ENCODE measurements at places on chromosomes 5 and 9.

- no peak for DNase-seq
These were observed 246.3 kb upstream of the EFNA5 start for GRCh38 chr5:107916731-107917725.

DNA sequence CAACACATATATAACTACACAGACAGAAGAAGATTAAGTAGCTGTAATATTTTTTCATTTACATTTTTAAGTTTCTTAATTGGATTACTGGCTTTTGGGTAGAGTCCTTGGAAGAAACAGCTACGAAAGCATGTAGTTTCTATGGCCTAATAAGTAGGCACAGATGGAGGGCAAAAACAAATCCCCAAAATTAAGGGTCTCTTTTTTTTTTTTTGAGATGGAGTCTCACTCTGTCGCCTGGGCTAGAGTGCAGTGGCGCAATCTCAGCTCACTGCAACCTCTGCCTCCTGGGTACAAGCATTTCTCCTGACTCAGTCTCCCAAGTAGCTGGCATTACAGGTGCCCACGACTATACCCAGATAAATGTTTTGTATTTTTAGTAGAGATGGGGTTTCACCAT lies 27.1 kb upstream of the MTMR12 start:
- no peak for DNase-seq

DNA sequence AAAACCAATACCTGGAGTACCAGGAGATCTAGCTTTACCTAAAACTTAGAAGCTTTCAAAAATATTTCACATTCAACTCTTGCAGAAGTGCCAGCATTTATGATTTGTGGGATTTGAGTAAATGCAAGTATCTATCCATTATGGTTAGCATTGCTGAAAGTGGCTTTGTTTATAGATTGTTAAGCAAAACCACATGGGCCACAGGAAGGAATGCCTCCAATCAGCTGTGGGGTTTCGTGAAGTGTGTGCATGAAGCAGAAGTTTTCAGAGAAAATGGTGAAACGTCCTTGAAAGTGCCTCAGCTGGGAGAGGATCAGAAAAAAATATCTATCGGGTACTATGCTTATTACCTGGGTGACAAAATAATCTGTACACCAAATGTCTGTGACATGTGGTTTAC lies 4.2 kb downstream of the LECT2 start:
- DNase-seq = no peak

DNA sequence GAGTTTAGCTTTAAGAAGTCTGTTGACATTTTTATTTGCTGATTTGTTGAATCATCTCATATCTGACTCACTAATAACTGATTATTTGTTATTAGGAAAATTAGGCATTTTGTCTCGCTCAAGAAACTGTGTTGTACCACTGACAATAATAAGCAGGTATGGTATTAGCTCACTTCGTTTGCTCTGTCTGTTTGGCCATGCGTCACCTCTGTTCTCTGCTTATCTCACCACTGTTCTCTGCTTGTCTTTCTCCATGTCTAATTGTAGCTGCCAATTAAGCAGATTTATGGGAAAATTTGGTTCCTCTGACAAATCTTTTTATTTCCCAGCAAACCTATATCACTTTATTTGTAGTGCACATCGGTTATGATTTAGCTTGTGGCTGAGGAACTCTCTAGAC lies 138.9 kb downstream of the WDR41 start:
- DNase-seq = no peak

GRCh38 chr9:137141976-137142936 lies 3.3 kb downstream of the GRIN1 start:
- DNase-seq = no peak

DNA sequence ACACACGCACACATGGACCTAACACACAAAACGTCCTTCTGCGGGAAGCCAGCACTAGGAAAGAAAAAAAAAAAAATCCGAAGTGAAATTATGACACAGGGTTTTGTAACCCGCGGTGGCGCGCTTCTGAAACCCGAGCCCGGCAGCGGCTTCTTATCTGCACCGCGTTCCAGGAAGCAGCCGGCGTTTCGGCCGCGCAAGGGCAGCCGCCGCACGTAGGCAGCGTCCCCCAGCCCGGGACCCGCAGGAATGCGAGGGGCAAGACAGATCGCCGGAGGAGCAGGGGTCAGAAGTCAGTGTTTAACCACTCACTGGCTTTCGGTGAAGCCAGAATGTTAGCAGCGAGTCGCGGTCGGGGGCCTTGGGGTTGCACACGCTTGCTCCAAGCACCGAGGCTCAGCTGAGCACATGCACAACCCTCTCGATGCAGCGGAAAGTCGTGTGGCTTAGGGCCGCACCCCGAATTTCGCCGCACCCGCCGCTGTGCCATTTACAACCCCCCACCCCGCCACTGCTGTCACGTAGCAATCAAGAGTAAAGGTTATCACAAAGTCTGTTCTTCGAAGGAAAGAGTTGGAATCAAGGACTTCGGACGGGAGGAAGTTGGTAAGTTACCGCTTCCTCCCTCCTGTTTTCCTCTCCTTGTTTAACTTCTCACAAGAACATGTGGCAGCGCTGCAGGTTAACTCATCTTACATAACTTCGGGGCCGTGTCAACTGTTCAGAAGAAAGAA lies 167.9 kb downstream of the AUH start:
- DNase-seq = peak; percentile 83

DNA sequence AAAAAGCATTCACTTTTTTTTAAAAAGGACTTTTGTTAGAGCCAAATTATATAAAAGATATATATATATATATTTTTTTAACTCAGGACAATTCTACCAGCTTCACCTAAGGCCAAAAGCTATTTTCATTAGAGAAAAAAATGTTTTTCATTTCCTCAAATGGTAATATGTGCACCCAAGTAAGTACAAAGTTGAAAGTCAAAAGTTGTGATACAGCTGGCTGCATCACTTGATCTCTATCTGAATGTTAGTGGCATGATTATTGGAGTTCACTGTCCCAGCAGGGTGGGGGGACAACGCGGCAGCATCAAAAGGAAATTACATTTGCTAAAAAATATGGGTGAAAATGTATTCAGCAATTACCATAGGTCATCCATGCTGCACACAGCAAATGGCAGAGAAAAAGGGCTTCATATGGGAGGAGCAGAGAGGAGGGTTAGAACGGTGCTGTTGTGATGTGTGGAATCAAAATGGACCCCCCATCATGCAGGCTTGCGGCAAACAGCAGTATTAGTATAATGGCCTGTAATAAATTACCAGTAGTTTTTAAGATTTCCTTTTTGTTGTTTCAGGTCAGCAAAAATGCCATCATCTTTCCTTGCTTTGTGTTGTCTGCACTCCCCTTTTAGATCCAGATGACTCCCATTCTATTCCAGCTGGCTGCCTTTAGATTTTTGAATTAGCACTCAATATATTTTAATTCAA lies 253.7 kb downstream of the MAT2B start:
- no peak for DNase-seq

DNA sequence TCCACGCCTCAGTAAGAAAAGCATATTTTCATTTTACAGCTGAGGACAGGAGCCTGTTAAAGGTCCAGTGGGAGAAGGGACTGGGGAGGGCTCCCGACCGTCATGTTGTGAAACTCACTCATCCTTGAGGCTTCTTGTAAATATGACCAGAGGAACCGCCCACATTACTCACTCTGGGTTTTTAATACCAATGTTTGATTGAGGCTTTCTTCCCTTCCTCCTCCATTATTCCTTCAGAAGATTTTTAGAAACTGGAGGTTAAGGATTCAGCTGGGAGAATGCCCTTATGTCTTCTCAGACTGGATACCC lies 61.4 kb upstream of the GLRX start:
- no peak for DNase-seq

- DNase-seq = no peak
These were observed 4.3 kb upstream of the ZNF510 start for GRCh38 chr9:96782235-96782634.

DNA sequence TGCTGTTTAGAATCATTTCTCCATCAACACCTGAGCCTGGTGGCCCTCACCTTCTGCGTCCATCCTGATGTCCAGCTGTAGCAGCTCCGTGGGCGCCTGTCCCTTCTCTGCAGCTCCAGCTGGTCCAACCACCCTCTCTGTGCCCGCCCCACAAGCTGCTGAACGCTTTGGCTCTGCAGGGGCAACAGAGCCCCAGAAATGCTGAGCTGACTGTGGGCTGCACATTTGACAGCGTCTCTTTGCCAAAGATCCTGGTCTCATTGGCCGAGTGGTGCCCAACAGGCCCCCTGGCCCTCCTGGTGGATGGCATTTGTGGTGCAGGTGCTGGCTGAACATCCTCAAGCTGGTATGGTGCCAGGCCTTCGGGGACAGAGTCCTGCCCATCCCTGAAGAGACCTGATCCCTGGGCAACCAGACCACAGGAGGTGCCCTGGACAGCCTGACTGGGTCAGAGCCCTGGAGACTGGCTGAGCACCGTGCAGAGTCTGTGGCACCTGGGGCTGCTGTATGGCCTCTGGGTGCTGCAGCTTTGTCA lies 25.3 kb upstream of the CEP72 start:
- DNase-seq = no peak

- DNase-seq = no peak
These were observed 9.4 kb upstream of the REEP5 start for GRCh38 chr5:112931473-112931872.

DNA sequence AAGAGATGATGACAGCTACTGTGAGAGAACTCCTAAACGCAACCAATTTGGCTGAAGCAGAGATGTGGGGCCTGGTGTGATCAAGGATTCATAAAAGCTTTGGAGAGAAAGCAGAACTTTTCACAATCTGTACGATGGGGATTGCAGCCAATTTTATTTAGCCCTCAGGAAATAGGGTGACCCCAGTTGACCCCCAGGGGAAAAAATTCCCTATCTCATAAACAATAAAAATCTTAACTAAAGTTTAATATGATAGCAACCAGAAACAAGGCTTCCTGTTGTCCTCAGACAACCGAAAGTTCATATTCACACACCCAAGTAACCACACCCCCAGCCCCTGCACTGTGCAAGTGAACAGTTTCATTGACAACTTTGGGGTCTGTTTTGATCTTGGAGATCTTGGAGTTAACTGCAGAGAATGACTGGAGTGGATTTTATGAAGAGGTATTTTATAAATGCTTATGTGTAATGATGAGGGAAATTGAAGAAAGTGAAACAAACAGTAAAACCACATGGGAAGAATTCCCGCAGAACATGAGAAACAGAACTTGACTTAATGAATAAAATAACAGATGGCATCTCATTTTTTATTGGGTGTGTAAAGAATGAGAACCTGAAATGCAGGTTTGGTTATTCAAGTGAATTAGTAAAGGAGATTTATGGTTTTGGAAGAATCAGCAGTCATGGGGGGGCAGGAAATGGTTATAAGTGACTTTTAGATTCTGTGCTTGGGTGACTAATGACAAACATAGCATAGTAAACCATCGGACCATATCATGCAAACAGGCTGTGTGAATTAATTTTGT lies 94.5 kb downstream of the PDE4D start:
- no peak for DNase-seq

Measured in stimulated activated CD4-positive, alpha-beta T cell treated with anti-CD3 and anti-CD28 coated beads, Interleukin-15, amount 100 ng/mL, for 48 hours (primary cell).